ENCODE measurements at places on chromosomes 6 and 20.
A peak's percentile ranks its signal among the peaks of the same experiment; 100 is the strongest.

GRCh38 chr20:53827292-53828087 lies 233.9 kb upstream of the ZNF217 start:
- no peak for DNase-seq

GRCh38 chr6:139407718-139408222 lies 33.3 kb upstream of the CITED2 start:
- DNase-seq = no peak

GRCh38 chr20:34302312-34302722 lies 838 bp downstream of the AHCY start:
- DNase-seq = no peak

- no peak for DNase-seq
Observed at GRCh38 chr6:12974551-12974950, 258.0 kb downstream of the PHACTR1 start.

DNA sequence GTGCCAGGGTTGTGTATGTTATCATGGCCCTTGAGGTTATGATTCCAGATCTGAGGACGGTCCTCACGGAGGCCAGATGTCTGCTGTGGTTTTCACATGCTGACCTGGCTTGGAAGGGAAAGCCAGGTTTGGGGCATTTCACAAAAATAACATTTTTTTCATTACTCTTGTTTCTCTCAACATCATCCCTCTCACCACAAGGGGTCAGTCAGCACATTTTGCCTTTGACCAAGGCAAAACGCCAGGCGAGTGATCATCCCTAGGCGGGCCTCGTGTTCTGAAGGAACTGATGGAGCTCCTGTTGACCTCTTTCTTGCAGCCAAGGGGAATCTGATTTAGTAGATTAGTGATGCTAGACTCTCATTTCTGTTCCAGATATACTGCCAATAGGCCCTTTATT lies 133.5 kb downstream of the TBC1D7 start:
- DNase-seq = no peak

- DNase-seq = no peak
Observed at GRCh38 chr6:35295036-35295435, 2.6 kb upstream of the DEF6 start.

GRCh38 chr6:378958-379409 lies 12.6 kb upstream of the IRF4 start:
- no peak for DNase-seq

- DNase-seq = no peak
Observed at GRCh38 chr20:4065391-4065844, 50.1 kb upstream of the RNF24 start.

DNA sequence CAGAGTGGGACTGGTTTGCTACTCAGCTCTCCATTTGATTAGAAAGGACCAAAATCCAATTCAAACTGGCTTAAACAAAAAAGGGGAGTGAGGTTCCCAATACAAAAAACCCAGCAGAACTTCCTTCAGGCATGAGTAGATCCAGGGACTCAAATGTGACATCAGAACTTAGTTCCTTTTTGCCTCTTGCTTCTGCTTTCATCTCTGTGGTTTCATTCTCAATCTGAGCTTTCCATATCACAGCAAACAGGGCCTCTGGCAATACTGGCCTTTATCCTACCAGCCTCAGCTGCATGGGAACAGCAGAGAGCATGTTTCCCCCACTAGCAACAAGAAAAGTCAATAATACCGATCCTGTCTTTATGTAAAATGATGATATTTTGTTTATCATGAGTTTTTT lies 28.6 kb upstream of the PRELID3B start:
- DNase-seq = no peak

- DNase-seq = no peak
Observed at GRCh38 chr20:34061695-34062094, 50.3 kb downstream of the EIF2S2 start.

GRCh38 chr20:55586610-55587009 lies 418.7 kb downstream of the CBLN4 start:
- DNase-seq = no peak

DNA sequence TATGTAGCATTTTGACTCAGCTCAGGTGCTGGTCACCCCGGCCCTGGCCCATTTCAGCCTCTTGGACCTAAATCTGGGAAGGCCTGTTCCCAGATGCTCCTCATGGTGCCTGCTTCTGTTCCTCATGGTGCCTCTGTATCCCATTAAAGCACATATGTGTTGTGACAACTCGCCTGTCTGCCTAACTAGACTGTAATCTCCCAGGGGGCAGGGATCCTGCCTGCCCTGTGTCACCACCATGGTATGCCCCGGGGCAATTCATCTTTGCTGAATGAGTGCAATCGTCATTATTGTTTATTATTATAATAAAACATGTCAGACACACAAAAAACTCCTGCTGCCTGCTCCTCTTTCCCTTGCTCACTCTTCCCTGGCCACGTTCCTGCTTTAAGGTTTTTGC lies 62.0 kb downstream of the ZFP64 start:
- no peak for DNase-seq

DNA sequence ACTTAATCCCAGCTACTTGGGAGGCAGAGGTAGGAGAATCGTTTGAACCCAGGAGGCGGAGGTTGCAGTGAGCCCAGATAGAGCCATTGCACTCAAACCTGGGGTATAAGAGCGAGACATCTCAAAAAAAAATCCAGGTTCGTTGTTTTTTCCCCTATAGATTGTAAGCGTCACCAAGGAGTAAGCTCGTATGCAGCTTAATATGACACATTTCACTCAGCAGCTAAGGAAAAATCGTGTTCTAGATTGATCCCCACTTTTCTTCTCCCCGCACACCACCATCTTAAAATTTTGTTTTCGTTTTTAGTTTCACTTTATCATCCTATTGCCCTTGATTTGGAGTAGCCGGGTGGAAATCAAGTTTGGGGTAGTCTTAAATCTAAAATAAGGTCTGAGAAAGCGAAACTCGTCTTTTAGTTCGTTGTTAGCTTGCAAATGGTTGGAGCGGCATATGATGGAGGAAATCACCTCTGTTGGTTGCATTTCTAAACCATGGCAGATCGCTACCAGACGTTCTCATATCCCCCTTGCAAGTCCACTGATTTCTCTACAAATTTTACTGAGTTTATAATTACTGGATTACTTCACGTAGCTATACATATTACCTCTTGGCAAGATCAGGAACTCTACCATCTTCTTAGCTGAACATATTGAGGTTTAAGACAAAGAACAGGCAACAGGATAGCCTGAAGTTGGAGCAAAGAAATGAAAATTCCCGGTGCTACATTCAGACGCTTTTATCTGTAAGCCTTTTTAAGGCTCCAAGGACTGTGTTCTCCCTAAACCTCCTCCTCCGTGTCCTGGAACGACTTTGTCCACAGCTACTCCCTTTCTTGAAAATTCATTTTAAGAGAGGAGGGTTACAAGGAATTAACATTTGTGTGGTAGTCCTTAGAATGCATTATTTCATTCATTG lies 91.1 kb upstream of the BTN3A2 start:
- no peak for DNase-seq

GRCh38 chr20:51884561-51884960 lies 82.2 kb upstream of the SALL4 start:
- DNase-seq = no peak

- DNase-seq = no peak
Observed at GRCh38 chr20:57124800-57125517, 141.5 kb downstream of the BMP7 start.

DNA sequence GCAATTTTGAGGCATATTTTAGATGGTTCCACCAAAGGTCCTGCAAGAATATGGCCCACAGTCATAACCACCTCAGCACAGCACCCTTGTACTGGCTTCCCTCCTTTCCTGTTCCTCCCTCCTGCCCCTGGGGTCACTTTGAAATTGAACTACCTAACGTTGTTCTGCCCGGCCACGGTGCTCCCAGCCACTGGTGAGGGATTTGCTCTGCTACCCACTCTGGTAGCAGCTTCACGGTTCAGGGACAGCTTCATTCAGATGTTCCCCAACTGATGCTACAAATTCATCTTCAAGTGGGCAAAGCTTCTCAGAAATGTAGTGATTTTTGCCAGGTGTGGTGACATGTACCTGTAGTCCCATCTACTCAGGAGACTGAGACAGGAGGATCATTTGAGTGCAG lies 7.9 kb upstream of the NELFCD start:
- DNase-seq = no peak

DNA sequence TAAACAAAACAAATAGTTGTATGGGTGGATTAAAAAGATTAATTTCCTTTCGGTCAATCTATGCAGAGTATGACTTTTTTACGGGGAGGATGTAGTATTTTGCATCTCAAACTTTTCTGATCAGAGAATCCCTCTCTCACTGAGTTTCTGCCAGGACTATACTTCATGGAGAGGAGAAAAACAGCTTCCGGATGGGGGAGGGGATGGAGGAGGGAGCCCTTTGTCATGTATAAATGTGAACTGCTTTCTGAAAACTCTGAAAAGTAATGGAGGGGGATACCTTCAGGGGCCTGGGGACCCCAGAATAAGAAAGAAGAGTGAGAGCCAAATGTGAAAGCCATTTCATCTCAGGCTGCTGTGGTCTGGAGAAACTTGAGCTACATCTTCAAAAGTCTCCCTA lies 173.1 kb upstream of the KCNK16 start:
- no peak for DNase-seq

DNA sequence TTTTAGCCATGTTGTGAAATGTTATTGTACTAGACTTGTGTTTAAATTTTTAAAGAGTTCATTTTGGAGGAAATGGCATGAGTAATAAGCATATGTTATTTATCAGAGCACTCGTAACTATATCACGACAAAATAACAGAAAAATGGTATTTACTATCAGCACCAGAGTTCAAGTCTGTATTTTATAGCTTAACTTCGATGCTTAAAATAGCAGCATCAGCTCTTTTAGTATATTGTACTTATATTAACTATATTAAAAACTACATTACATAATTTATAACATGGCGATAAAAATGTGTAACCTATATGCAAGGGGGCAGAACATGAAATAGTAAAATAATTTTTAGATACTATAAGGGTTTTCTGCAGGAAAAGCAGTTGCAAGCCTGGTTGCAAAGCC lies 52.9 kb downstream of the ABRACL start:
- no peak for DNase-seq

- no peak for DNase-seq
Observed at GRCh38 chr6:97923249-97923648, 640.2 kb upstream of the MMS22L start.

DNA sequence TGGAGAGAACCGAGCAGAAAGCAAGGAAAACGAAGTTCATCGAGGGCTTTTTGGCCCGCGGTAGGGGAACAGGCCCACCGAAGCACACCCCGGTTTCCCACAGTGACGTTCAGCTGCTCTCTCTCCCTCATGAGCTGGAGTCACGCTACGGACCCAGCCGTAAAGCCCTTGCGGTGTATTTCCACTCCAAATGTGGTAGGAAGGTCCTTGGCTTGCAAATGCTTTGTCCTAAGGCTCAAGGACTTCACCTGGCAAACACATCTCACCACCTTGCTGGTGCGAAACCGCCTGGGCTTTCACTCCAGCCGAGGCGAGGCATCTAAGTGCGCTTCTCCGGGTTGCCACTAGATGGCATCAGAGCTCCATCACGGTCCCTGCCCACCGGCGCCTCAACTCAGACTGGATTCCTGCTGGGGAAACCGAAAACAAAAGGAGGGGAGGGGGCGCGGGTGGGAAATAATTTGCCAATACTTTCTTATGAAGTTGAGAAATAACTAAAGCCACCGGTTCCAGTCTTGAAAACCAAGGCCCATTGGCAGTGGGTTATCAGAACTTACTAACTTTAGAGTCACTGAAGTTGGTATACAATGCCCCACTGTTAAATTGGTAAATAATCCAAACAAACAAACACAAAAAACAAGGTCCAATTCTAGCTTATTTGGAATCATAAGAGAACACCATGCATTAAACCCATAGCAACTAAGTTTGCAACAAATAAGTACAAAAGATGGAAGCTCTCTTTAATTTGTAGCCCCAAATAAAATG lies 13.4 kb upstream of the FOXC1 start:
- DNase-seq = peak; percentile 28

DNA sequence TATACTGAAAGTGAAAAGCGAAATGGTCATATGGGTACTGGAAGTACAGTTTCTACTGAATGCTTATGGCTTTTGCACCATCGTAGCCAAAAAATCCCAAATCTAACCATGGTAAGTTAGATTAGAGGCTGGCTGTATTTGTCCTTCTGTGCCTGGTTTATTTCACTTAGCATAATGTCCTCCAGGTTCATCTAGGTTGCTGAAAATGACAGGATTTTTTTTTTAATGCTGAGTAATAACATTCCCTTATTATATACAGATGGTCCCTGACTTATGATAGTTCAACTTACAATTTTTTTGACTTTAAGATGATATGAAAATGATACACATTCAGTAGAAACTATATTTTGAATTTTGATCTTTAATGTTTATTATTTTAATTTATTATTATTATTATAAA lies 7.6 kb downstream of the MYCT1 start:
- DNase-seq = no peak

DNA sequence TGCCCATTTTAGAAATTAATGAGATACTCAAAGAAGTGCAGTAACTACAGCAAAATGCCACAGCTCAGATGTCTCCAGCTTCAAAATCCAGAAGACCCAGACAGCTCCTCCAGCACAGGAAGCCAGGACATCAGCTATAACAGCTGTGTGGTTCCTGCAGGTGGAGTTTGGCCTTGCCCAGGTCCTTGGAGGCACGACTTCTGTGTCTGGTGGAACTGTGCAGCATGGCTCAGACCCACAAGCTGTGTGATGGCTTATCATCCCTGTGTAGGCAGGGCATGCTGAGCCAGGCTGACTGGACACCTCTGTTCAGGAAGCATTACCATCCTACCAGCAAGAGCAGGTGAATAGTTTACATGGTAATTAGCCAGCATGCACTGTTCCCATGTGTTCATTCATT lies 26.5 kb upstream of the CD93 start:
- DNase-seq = no peak

GRCh38 chr6:146301764-146302163 lies 241.9 kb upstream of the RAB32 start:
- no peak for DNase-seq

- DNase-seq = no peak
Observed at GRCh38 chr6:109372130-109372529, 10.1 kb downstream of the CD164 start.

GRCh38 chr6:17930321-17930993 lies 57.0 kb downstream of the KIF13A start:
- DNase-seq = no peak

DNA sequence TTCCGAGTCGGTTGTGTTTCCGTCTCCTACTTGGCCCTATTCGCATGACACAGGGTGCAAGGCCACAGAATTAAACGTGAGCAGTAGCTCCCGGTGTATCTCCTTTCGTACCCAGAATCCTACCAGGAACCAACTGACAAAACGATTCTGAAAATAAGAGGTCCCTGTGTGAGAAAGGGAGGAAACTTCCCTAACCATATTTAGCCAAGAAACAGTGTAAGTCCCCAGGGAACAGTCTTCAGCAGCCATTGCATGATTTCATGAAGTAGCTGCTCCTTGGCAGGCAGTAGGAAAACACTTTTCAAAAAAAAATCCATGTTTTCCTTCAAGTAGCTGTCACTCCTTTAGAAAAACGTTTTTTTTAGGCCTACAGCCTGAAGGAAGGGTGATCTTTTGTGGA lies 46.9 kb downstream of the PDE10A start:
- no peak for DNase-seq

GRCh38 chr6:133698272-133698671 lies 190.6 kb upstream of the TCF21 start:
- DNase-seq = no peak

- no peak for DNase-seq
Observed at GRCh38 chr20:3521852-3522740, 51.3 kb downstream of the ATRN start.

GRCh38 chr20:33070111-33071053 lies 9.1 kb upstream of the BPIFB4 start:
- no peak for DNase-seq
